Testis (tissue), 5 donors: ENCODE measurements at places on chromosomes 1 and 21. TPM values are rescaled to one million over a fixed set of nuclear protein-coding genes. Genes with fewer than 3 reads are reported as not detected.

The TAF1A gene
- total RNA-seq: 13.2 TPM

The EPHA10 gene
- total RNA-seq: 71.7 TPM

The NPHS2 gene
- total RNA-seq: 0.37 TPM

The FGR gene
- total RNA-seq: 10.0 TPM

The KPRP gene
- total RNA-seq: not detected

The MIXL1 gene
- 0.68 TPM for total RNA-seq

The YRDC gene
- 42.8 TPM for total RNA-seq

The RXFP4 gene
- 0.37 TPM for total RNA-seq

The S100A7A gene
- total RNA-seq: not detected

The SCAMP3 gene
- 80.6 TPM for total RNA-seq

The KRTAP12-2 gene
- total RNA-seq: not detected

The RGS1 gene
- 17.2 TPM for total RNA-seq
